ENCODE measurements at places on chromosomes 2 and 18.

GRCh38 chr2:26448651-26449050 lies 29.3 kb downstream of the OTOF start:
- no peak for DNase-seq

GRCh38 chr2:167862782-167863181 lies 384.6 kb downstream of the STK39 start:
- no peak for DNase-seq

GRCh38 chr2:213806125-213806726 lies 522.0 kb downstream of the SPAG16 start:
- DNase-seq: no peak

- no peak for DNase-seq
These were observed 85.6 kb downstream of the NCOA1 start for GRCh38 chr2:24576617-24577016.

- no peak for DNase-seq
These were observed 164.3 kb downstream of the ZFP36L2 start for GRCh38 chr2:43062058-43062457.

GRCh38 chr2:119252186-119253113 lies 28.8 kb downstream of the STEAP3 start:
- DNase-seq: no peak

GRCh38 chr18:34959211-34959829 lies 81.9 kb upstream of the MAPRE2 start:
- DNase-seq: no peak
